NCI-H1105 treated with DMSO at 0.1 percent for 48 hours (cell line): ENCODE measurements at places on chromosomes 13 and 19.
A peak's percentile ranks its signal among the peaks of the same experiment; 100 is the strongest.

- DNase-seq, result no peak
Observed at GRCh38 chr13:106560821-106561220, 7.1 kb downstream of the ARGLU1 start.

DNA sequence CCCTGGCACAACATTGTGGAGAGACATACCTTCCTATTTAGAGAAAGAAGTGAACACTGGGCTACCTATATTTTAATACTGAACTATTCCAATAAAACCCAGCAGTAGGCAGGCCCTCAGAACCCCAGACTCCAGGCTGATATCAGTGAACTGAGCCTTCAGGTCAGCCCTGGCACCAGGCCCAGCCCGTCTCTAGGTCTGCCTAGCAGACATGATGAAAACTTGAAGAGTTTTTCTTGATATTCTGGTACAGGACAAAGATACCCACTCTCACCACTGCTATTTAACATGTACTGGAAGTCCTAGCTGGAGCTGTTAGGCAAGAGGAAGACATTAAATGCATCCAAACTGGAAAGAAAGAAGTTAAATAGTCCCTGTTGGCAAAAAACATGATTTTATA is 396.6 kb upstream of the SPRY2 start:
- DNase-seq, result no peak

GRCh38 chr19:50501186-50501567 is 9.8 kb downstream of the JOSD2 start:
- no peak for DNase-seq

GRCh38 chr13:99778500-99778899 is 193.1 kb downstream of the ZIC5 start:
- no peak for DNase-seq

GRCh38 chr19:19074196-19074882 is 10.5 kb downstream of the SLC25A42 start:
- no peak for DNase-seq

DNA sequence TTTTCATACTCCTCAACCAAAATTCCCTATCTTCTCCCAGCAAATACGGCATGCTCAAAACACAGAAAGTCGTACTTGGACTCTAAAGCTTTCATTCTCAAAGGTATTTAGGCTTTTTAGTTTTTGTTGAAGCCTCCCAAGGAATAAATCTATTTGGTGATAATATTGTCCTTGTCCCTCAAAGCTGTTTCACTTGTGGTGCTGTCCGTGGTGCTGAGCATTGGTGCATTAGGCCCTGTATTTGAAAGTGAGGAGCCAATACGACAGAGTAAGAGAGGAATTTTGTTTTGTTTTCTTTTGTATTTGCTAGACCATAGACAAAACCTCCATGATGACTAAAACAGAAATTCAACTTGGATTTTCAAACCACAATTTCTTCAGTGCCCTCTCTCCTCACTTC is 3.2 kb upstream of the LGALS13 start:
- no peak for DNase-seq

DNA sequence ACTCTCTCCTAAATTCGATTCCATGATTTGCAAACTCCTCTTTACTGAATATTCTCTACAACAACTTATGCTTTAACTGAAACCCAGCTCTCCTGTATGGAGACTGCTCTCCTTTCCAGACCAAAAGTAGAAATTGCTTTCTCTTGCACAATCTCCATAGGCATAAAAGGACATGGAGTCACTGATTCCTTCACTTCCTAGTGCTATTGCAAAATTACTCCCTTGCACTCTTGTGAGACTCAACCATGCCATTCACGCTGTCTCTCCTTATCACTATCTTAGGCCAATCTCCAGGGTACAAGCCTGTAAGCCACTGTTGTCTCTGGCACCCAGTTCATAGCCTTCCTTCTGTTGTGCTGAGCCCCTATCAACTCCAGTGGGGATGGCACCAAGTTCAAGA is 30.6 kb downstream of the SERPINE3 start:
- no peak for DNase-seq

GRCh38 chr13:45847554-45848224 is 3.9 kb downstream of the SIAH3 start:
- DNase-seq, result peak; percentile 35

- DNase-seq, result no peak
Observed at GRCh38 chr13:113839536-113840204, 24.2 kb downstream of the GAS6 start.

DNA sequence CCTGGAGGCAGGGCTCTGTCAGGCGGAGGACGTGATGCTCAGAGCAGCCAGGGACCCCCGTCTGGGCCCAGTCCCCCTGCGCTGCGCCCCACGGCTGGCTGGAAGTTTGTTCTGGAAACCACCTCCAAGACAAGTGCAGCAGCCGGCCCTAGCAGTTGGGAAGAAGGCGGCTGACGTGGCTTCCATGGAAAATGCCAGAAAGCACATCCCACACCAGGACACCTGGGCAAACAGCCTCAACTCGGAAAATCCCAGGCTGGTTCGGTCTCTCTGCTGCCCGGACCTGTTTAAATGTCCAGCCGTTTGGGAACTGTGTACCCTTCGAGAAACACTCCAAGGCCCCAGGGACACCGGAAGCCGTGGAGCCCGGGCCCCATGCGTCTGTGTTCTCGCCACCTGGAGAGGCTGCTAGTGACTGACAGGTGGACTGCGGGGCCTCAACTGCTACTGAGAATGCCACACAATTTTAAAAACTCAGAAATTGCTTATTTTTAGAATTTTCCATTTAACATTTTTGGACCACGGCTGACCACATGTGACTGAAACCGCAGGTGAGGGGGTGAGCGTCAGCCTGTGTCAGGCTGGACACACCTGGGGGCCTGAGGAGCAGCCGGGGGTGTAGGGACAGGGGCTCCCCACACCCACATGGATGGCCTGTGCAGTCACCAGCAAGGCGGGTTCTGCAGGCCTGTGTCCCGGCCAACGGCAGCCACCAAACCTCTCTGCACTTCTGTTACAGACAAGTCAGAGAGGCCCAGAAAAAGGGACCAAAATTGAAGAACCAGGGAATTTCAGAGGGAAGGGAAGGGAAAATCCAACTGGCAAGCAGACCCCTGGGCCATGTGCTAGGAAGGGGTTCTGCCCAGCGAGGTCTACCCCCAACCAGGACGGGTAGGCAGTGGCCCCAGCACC is 31.7 kb downstream of the RASA3 start:
- no peak for DNase-seq

GRCh38 chr19:55068950-55069864 is 6.3 kb upstream of the RDH13 start:
- DNase-seq, result peak; percentile 44

- no peak for DNase-seq
Observed at GRCh38 chr13:29165840-29166239, 345.7 kb downstream of the MTUS2 start.

DNA sequence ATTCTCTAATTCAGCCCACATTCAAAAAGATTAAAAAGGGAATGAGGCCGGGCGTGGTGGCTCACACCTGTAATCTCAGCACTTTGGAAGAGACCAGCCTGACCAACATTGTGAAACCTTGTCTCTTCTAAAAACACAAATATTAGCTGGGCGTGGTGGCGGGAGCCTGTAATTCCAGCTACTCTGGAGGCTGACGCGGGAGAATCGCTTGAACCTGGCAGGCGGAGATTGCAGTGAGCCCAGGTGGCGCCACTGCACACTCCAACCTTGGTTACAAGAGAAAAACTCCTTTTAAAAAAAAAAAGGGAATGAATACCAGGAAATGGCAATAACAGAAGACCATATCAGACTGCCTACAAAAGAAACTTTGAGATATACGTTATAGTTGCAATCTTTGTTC is 1244.5 kb downstream of the PCDH9 start:
- DNase-seq, result no peak

- no peak for DNase-seq
Observed at GRCh38 chr19:56547535-56547934, 8.8 kb downstream of the ZFP28 start.

DNA sequence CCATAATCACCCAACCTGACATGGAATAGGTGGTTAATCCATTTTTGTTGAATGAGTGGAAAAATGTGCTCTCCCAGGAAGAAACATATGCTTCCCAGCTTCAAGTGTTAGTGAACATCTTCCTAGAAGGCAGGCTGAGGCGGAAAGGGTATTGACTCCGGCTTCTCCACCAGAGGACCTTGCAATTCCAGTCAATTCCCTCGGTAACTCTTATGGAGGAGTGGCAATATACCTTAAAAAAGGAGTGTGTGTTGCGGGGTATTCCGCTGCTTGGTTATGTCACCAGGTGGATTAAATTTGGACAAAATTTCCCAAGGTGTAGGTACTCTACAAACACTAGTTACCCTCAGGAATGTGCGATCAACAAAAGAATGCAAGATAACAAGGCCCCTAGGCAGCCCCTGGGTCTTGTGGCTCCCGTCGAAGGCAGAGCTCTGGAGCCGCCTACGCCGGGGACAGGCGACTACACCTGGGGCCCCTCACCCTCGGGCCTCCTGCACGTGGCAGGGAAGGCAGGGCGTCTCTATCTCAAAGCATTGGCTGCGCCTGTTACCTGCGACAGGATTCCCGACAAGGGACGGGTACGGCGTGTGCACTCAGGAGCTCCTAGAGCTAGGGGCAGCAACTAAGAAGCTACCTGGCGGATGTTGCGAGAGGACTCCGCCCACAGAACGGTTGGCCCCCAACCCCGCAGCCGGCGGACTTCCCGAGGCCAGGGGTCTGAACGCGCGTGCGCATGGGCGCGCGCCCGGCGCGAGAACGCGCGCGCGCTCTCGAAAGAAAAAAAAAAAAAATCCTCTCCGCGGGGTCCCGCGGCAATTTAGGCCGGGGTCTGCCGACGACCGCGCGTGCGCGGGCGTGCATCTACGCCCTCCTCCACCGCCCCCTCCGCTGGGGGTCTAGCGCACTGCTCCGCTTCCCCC is at the start of gene WDR87:
Gene WDR87 (minus strand): TSS at position 649 of the 923 bp plus-strand sequence. CDS start 8,355 bp downstream, outside the sequence.
- peak; percentile 75 for DNase-seq

GRCh38 chr13:26821672-26822071 is 61.1 kb upstream of the GPR12 start:
- no peak for DNase-seq

GRCh38 chr19:35055715-35056179 is 14.2 kb downstream of the HPN start:
- DNase-seq, result peak; percentile 9

- DNase-seq, result no peak
Observed at GRCh38 chr19:40134866-40135265, 44.1 kb upstream of the ZNF780A start.

DNA sequence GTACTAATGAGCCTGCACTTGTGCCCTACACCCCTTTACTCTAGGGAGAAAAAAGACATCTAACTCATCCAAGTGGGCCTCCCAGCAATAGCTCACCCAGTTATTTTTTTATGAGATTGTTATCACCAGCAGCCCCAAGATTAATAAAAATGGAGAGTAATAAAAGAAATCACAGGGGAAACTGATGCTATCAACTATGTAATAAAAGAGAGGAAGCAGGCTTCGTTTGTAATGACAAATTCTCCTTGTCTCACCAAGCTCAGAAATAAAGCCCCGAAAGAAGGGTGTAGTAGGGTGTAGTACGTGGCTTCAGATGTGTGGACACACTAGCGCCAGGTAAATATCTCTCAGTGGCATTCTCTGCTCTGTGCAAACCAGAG is 204.9 kb downstream of the USP12 start:
- no peak for DNase-seq

- DNase-seq, result no peak
Observed at GRCh38 chr13:42497798-42498197, 76.2 kb upstream of the TNFSF11 start.

DNA sequence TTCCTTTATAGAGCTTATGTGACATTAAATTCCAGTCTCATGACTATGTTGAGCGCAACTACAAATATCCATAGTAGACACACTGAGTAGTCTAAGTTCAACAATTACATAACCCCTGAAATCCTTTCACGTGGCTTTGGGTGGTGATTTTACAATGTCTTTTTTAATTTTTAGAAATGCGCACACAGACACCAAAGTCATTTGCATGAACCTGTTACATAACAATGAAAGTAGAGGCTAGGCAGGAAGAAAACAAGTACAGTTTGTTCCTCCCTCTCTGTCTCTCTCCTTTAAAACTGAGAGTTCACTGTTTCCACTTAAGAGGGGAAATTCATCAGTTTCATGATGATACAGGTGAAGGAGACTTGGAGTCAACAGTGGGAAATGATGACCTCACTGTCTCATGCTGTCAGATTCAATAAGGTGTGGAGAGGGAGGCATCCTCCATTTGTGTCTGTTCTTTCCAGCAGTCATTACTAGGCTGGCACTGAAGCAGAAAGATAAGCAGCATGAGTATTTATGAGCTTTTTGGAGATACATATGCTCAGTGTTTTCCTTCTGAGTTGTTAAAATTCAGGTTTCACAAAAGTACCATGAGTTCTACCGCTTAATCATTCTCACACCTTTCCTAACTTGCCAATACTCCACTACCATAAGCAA is 201.8 kb downstream of the LHFPL6 start:
- no peak for DNase-seq

DNA sequence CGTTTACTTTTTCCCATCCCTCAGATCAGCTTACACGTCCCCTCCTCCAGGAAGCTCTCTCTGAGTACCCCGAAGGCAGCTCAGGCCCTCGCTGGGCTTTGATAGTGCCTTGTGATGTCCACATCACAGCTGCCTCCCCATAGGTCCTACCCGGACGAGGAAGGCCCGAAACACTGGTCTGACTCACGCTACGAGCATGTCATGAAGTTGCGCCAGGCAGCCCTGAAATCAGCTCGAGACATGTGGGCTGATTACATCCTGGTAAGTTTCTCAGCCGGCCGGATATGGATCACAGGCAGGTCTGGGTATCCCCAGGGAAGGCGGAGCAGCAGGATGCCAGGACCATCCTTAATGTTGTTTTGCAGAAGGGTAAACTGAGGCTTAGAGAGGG is 4.8 kb downstream of the COLGALT1 start:
- DNase-seq, result no peak

GRCh38 chr13:39417131-39417530 is 185.9 kb downstream of the LHFPL6 start:
- DNase-seq, result no peak

- DNase-seq, result no peak
Observed at GRCh38 chr13:81639984-81640582, 1299.2 kb upstream of the SPRY2 start.

GRCh38 chr19:54905421-54905802 is 536 bp upstream of the NCR1 start:
- DNase-seq, result no peak

GRCh38 chr13:110017379-110017778 is 231.0 kb upstream of the IRS2 start:
- no peak for DNase-seq

DNA sequence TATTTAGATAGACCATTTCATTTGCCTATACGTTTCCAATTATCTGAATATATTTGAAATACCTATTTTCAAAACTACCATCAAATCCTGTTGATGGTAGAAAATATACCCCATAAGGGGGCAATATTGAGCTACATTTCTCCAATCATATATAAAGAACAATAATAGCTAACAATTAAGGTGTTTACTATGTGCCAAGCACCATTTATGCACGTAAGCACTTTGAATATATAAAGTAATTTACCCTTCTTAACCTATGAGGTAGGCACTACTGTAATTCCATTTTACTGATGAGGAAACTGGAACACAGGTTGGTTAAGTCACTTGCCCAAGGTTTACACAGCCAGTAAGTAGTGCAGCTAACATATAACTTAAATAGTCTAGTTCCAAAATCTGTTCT is 79.2 kb downstream of the UBL3 start:
- peak; percentile 42 for DNase-seq

- DNase-seq, result no peak
Observed at GRCh38 chr13:37613638-37614037, 15.1 kb upstream of the POSTN start.
